ENCODE measurements at places on chromosomes 5 and 9.

- H3K27ac ChIP-seq, result no peak overlapping the region
- no peak for DNase-seq
- no peaks in the 10 kb centered on the region for H3K27me3 ChIP-seq
- H3K4me1 ChIP-seq, result peaks cover 5% of the 10 kb centered on the region
- H3K36me3 ChIP-seq, result no peaks in the 10 kb centered on the region
Observed at GRCh38 chr9:136017289-136018190, 56.4 kb upstream of the UBAC1 start.

GRCh38 chr5:149152317-149152746 is 11.0 kb downstream of the ABLIM3 start:
- H3K27ac ChIP-seq, result no peak overlapping the region
- no peak for DNase-seq
- H3K36me3 ChIP-seq, result no peaks in the 10 kb centered on the region
- no peaks in the 10 kb centered on the region for H3K27me3 ChIP-seq
- H3K4me1 ChIP-seq, result no peaks in the 10 kb centered on the region
- H3K4me3 ChIP-seq, result no peak overlapping the region

- no peaks in the 10 kb centered on the region for H3K4me1 ChIP-seq
- DNase-seq, result no peak
- H3K4me3 ChIP-seq, result no peak overlapping the region
- H3K36me3 ChIP-seq, result no peaks in the 10 kb centered on the region
- H3K27ac ChIP-seq, result no peak overlapping the region
Observed at GRCh38 chr5:134997015-134997414, 29.3 kb downstream of the CATSPER3 start.

DNA sequence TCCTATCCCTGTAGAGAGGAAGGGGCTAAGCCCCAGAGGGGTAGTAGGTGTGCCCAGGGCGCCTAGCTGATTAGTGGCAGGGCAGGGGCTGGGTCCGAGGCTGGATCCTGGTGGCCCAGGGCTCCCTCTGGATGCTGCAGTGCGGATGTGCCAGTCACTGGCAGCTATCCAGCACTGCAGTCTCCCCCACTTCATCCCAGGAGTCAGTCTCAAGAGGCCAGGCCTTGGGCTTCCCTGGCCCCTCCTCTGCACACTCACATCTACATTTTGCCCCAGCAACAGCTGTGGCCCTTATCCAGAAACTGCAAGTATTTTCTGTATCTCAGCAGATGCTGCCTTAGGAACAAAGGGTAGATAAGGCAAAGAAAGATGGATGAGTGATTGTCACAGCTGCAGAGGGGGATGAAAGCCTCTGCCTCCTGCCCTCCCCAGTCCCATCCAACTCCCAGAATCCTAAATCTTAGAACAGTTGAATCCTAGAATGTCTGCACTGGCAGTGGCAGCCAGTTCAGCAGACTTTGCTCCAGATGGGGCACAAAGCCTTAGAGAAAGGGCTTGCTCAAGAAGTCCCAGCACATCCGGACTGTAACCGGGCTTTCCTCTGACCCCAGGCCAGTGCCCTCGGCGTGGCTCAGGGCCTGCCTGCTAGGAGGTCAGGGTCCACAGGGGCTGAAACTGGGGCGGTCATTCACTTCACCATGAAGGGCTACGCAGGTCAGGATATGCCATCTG is 1.6 kb downstream of the ANXA6 start:
- no peak for DNase-seq
- no peak overlapping the region for H3K4me3 ChIP-seq
- no peaks in the 10 kb centered on the region for H3K27me3 ChIP-seq
- no peaks in the 10 kb centered on the region for H3K36me3 ChIP-seq

GRCh38 chr5:33203931-33204330 is 236.8 kb upstream of the TARS1 start:
- H3K4me3 ChIP-seq, result no peak overlapping the region
- no peaks in the 10 kb centered on the region for H3K4me1 ChIP-seq
- no peaks in the 10 kb centered on the region for H3K36me3 ChIP-seq
- H3K27me3 ChIP-seq, result no peaks in the 10 kb centered on the region

DNA sequence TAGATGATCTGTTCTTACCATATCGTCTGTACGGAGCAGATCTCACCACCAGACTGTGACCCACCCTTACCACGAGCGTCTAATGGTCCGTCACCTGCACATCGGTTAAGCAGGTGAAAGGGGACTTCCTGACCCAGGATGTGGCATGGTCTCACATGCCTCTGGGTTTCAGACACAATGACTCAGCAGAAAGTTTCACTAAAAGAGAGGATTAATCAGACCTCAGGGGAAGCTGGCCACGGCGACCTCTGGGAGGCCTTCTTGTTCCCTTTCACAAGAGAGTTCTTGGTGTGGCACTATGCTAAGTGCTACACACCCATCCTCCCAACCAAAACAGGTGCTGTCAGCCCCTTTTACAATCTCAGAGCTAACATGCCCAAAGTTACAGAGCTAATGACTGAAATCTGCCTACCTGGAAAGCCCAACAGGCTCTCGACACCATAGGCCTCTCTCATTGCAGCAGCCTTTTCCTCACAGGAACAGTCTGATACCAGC is 41.6 kb downstream of the ADAMTS12 start:
- H3K4me1 ChIP-seq, result peaks cover 25% of the 10 kb centered on the region
- no peak overlapping the region for H3K4me3 ChIP-seq
- DNase-seq, result no peak
- H3K27me3 ChIP-seq, result no peaks in the 10 kb centered on the region

GRCh38 chr5:93247105-93247504 is 333.9 kb downstream of the NR2F1-AS1 start:
- no peaks in the 10 kb centered on the region for H3K27me3 ChIP-seq
- no peak overlapping the region for H3K4me3 ChIP-seq
- H3K36me3 ChIP-seq, result no peaks in the 10 kb centered on the region

GRCh38 chr5:127331890-127332649 is 41.5 kb downstream of the MEGF10 start:
- H3K27ac ChIP-seq, result no peak overlapping the region
- H3K4me1 ChIP-seq, result peaks cover 2% of the 10 kb centered on the region
- no peak for DNase-seq
- H3K36me3 ChIP-seq, result no peaks in the 10 kb centered on the region
- no peaks in the 10 kb centered on the region for H3K27me3 ChIP-seq
- no peak overlapping the region for H3K4me3 ChIP-seq

DNA sequence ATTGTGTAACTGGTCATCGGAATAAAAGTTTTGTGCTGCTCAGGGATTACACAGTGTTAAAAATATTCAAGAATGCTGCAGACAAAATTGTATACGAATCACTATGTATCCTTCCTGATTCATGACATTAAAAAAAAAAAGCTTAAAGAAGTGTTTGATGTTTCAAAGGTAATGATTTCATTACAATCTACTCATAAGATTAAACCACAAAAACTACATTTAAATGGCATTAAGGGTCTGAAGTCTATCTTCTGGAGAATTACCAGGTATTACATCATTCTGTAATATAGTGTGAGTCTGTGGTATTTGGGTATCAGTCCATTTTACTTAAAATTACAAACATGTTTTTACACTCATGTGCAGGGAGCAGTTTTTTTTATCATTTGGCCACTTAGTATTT is 324.4 kb downstream of the NDUFS4 start:
- H3K27ac ChIP-seq, result no peak overlapping the region
- peaks cover 13% of the 10 kb centered on the region for H3K4me1 ChIP-seq
- H3K27me3 ChIP-seq, result no peaks in the 10 kb centered on the region
- H3K4me3 ChIP-seq, result no peak overlapping the region
- H3K36me3 ChIP-seq, result no peaks in the 10 kb centered on the region
- DNase-seq, result no peak

DNA sequence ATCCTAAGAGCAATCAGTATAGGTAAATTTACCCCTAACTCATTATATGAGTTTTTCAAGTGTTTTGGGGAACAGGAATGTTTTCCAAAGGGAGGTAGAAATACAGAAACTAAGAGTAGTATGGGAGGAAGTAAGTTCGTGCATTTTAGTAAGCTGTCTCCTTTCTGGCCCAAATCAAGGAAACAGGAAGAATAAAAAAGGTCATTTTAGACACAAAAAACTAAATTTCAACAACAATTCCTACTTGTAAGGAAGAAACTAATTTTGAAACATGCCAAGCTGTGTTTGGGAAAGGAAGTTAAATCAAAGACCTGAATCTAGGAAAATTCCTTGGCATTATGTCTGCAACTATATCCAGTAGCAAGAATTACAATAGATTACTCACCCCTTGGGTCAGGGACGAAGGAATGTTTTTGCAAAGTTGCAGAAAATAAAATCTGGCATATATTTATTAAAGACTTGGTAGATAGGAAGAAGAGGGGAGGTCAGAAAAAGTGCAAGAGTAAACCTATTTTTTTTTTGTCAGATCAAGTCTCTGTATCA is 6.5 kb upstream of the RPS6 start:
- no peak overlapping the region for H3K27ac ChIP-seq
- no peak overlapping the region for H3K4me3 ChIP-seq
- no peaks in the 10 kb centered on the region for H3K4me1 ChIP-seq
- no peak for DNase-seq

- no peak overlapping the region for H3K27ac ChIP-seq
- no peak overlapping the region for H3K4me3 ChIP-seq
- no peaks in the 10 kb centered on the region for H3K27me3 ChIP-seq
- H3K4me1 ChIP-seq, result no peaks in the 10 kb centered on the region
- DNase-seq, result no peak
Observed at GRCh38 chr5:93336330-93337110, 244.5 kb downstream of the NR2F1-AS1 start.

DNA sequence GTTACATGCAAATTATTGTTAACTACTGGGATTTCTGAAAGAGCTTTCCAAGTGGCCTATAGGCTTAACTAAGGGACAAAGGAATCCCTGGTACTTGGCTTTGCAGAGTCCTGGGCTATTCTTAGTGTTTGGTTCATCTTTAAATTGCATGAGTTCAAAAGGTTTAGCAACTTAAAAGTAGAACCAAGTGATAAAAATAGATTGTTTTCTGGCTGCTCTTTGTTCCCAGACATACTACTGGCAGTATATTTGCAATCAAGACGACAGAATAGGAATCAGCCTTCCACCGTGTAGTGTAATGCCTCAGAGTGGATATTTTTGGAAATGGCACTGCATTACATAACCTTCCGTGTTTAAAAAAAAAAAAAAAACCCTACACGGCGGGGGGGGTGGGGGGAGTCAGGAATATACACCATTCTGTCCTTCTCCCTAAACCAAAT is 1.0 kb downstream of the NREP start:
- peaks cover 13% of the 10 kb centered on the region for H3K4me1 ChIP-seq
- DNase-seq, result no peak
- H3K36me3 ChIP-seq, result peaks cover 45% of the 10 kb centered on the region
- no peaks in the 10 kb centered on the region for H3K27me3 ChIP-seq
- H3K4me3 ChIP-seq, result peak overlapping the region; percentile 66

DNA sequence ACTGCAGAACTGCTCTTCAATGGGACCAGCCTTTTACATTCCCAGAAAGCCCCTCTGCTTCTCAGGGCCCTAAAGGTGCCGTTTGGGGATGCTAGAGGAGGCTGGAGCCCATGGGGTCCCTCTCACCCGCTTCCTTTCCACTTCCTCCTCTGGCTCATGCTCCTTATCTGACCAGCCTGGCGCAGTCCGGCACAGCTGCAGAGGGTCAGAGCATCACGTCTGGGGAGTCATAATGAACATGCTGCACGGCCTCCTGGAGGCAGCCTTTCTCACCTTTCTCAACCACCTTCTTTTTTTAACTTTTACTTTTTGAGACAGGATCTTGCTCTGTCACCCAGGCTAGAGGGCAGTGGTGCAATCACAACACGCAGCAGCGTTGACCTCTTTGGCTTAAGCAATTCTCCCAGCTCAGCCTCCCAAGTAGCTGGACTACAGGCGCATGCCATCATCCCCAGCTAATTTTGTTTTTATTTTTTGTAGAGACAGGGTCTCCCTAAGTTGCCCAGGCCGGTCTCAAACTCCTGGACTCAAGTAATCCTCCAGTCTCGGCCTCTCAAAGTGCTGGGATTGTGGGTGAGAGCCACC is 15.1 kb upstream of the TCF7 start:
- H3K4me1 ChIP-seq, result peaks cover 6% of the 10 kb centered on the region
- H3K4me3 ChIP-seq, result no peak overlapping the region
- no peak for DNase-seq
- no peak overlapping the region for H3K27ac ChIP-seq

DNA sequence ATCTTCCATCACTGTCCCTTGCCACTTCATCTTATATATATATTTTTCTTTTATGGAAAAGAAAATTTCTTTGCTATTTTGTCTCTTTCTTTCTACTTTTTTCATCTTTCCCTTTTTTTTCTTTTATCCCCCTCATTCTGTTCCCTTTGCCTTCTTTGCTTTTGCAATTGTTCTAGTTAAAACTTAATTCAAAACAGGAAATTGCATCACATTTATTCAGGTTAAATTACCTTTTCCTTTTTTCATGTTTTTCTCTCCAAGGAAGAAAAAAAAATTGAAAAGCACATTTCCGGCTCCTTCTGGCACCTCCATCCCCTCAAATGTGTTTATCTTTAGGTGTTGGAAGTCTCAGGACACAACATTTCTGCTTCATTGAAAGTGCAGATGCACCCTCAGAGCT is 176.9 kb downstream of the FGF1 start:
- H3K4me1 ChIP-seq, result peaks cover 9% of the 10 kb centered on the region
- DNase-seq, result no peak
- no peak overlapping the region for H3K4me3 ChIP-seq
- no peaks in the 10 kb centered on the region for H3K27me3 ChIP-seq

DNA sequence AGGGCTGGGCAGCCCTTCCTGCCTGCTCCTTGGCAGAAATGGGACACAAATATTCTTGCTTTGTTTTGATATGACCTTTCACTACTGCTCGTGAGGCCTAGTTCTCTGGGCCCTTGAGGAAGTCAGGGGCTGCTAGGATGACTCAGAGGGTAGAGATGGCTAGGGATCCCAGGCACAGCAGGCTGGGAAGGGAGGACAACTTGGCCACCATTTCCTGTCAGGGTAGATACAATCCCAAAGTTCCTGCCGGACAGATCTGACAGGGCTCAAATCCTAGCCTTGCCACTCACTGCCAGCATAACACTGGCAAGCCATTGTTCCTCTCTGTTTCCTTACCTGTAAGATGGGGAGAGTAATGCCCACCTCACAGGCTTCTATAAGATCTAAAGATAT is 31.7 kb upstream of the MEIKIN start:
- no peak overlapping the region for H3K27ac ChIP-seq
- no peak overlapping the region for H3K4me3 ChIP-seq
- no peak for DNase-seq

DNA sequence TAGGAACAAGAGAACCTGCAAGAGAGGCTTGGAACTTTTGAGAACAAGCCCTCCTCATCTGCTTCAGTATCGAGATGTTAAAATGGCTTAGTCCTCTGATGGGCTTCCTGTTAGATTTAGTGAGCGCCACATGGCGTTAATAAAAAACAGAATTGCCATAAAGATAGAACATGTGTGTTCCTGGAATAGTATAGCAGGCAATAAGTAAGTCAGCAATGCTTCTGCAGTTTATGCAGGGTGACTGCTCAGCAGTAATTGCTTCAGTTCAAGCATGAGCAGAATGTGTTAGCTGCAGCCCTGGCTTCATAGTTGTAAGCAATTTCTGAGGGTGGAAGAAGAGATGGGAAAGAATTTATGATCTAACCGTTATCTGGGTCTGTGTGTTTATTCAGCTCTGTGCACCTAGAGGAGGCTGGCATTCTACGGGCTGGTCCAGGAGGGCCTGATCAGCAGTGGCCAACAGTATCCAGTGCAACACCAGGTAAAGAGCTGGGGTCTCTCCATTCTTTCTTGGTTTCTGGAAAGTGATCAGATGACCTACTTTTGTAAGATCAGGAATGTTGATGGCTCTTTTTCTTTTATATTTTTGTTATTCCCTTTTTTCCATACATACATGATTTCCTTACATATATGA is 15.9 kb downstream of the PCDHAC2 start:
- no peaks in the 10 kb centered on the region for H3K36me3 ChIP-seq
- no peak overlapping the region for H3K27ac ChIP-seq
- no peak overlapping the region for H3K4me3 ChIP-seq
- no peak for DNase-seq
- no peaks in the 10 kb centered on the region for H3K27me3 ChIP-seq

Measured in neuronal stem cell (in vitro differentiated cells).